Daoy (cell line): ENCODE measurements at places on chromosomes 3 and 15. TPM values are rescaled to one million over a fixed set of nuclear protein-coding genes. Genes with fewer than 3 reads are reported as not detected.
A peak's percentile ranks its signal among the peaks of the same experiment; 100 is the strongest.

DNA sequence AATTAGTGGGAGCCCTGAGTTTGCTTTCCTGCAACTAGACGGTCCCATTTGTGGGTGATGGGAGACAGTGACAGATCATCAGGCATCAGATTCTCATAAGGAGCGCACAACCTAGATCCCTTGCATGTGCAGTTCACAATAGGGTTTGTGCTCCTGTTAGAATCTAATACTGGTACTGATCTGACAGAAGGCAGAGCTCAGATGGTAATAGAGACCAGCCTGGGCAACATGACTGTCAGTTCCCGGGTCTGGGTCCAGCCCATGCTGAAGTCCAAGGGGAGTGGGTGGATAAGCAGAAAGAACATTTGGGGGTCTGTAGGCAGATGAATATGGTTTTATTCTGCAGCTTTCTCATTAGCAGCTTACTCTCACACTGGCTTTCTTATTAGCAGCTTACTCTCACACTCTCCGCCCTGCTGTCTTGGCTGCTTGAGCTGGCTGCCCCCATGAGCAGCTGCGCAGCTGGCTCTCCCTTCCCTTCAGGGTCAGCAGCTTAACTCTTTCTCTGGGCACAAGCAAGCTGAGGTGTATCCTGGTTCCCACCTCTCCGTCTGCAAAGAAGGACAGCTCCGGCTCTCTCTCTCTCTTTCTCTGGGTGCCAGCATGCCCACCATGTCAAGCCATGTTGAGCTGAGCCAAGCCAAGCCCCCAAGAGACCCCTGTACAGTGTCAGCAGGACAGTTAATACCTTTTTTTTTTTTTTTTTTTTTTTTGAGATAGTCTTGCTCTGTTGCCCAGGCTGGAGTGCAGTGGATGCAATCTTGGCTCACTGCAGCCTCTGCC lies 46.5 kb downstream of the KLHDC8B start:
- DNase-seq: no peak

DNA sequence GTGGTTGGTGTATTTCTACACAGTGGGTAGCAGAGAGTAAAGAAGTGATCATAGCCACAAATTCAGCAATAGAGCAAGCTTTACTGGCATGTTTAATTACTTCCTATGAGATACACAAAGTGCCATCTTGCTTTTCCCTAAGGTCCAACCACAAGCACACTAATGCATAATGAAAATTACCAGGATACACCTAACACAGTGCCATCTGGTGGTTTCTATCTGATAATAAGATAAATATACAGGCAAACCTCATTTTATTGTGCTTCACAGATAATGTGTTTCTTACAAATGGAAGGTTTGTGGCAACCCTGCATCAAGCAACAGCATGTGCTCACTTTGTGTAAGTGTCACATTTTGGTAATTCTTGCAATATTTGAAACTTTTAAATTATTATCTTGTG lies 223.0 kb downstream of the NSUN3 start:
- DNase-seq: no peak

- DNase-seq: no peak
These were observed 201.7 kb downstream of the GAP43 start for GRCh38 chr3:115825046-115825445.

DNA sequence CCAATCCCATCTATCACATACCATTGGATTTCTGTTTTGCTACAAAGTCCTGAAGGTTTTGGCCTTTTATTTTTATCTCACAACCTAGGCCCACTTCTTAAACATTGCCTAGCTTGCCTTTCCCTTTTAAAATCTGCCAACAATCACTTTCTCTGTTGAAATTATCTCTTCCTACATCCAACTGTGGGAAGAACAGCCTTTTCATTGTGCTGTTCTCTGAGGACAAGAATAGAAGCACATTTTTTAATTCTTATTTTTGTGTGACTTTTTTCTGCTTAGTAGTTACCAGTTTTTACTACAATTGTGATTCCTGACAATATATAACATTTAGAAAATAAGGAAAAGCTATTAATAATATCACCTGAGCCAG lies 159.2 kb downstream of the CNTN6 start:
- no peak for DNase-seq

GRCh38 chr15:76285241-76285825 lies 25.9 kb downstream of the ETFA start:
- no peak for DNase-seq

DNA sequence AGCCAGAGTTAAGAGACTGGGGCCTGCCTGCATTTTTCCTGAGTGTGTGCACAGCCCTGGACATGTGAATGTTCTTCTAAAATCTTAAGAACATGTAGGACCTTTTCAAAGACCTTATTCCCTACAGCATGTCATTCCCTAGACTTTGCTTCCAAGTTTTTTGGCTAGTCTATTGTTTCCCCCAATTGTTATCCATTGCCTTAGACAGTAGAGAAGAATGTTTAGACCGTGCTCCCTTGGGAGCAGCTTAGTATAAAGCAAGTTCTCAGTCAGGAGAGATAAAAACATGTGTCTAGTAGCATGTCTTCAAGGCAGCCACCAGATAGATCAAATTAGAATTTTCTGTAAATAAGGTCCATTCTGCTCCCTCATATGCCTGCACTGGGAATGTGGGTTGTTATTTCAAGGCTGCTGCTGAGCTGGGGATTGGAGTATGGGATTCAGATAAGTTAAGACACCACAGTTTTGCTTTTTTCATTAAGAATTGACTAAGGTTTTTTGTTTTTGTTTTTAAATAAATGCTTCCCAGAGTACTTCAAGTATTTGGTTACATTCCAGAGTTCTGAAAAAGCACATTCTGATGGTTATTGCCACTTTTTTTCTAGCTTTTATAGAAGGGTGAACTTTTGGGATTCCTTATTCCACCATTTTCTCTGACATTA lies 246.7 kb downstream of the RORA start:
- DNase-seq: no peak

DNA sequence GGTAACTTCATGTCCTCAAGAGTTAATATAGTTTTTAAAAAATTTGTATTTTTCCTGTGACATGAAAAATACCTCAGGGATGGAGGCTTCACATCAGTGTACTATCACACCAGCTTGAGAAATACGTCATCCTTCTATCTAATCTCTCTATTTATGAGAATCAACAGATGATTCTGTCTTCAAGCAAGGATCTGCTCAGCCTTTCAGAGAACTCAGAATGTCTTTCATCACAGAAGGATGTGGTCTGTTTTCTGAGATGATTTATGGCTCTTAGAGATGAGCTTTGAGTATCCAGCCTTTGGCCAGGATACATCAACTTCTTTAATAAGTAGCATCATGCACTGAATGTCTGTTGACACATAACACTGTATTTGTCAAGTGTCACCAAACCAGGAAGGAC lies 193.9 kb downstream of the DTWD1 start:
- no peak for DNase-seq

DNA sequence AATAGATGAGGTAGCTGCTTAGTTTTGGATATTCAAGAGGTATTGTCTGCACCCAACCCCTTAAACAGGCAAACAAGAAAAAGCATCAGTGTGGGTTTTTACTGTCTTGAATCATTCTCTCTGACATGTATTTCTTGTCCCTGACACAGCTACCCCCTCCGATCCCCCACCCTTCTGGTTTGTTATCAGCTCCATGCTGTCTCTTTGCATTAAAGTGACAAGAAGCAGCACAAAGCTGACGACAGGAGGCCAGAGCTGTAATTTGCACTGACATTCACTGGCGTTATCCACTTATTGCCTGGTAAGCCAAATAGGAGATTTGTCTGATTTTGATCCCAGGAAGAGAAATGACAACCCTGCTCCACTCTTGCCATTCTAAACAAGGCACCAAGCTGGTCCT lies 83.3 kb upstream of the SNRK start:
- DNase-seq: no peak

- DNase-seq: no peak
These were observed 17.9 kb downstream of the CAPN7 start for GRCh38 chr3:15223685-15224572.

- no peak for DNase-seq
These were observed 2.1 kb downstream of the RAB43 start for GRCh38 chr3:129119365-129120100.

DNA sequence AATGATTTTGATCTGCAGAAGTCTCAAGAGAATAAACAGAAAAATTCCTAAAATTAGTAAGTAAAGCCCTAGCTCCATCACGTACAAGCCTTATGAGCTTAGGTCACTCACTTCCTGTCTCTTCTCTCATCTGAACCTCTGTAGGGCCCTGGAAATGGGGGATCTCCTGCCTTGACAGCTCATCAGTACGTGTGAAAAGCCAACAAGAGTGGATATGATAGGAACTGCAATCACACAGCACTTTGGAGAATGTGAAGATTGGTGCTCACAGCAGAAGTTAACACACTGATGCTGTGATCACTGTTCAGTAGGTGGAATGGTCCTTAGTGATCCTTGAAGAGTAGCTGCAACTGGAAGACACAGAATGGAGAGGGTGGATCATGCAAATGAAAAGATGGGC lies 27.8 kb upstream of the ALDH1L1 start:
- DNase-seq: peak; percentile 35

DNA sequence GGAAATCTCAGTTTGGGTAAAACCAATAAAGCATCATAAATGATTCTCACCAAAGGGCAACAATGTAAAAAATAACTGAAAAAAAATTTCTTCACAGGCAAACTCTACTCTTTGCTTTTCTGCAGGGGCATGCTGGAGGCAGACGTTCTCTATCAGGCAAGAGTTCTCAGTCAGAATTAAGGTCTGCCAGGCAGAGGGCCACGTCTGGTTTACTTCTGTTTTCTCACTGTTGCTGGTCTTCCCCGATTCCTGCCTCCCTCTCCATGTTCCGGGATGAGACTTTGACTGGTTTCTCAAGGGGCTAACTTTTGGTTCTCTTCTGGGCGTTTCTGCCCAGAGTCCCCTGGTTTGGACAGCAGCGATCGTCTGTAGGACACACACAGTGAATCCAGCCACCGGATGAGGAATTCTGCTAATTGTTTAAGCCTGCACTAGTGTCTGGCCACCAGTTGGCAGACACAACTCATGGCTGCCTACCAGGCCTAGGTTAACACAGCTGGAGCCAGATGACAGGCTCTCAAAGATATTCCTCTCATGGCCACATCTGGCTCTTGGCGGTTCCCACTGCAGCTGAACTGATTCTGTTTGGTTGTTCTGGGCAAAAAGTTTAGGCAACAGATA lies 273.1 kb downstream of the FOXP1 start:
- peak; percentile 37 for DNase-seq

- DNase-seq: no peak
These were observed 203.7 kb upstream of the UMPS start for GRCh38 chr3:124526601-124527000.

DNA sequence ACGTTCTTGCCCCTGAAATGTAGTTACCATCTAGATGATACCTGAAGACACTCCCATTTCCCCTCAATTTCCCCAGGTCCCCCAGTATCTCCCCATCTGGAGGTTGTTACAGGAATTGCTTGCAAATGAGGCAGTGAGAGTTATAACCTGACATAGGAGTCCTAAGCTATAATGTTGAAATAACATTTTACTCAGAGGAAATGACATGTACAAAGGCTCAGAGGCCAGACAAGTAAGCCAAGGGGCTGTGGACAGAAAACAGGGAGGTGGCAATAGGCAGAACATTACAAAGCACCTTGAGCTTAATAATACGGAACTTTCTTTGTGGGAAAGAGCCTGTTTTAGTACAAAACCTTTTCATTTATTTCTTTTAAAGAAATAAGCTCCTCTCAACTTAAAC lies 171.9 kb downstream of the FRMD5 start:
- no peak for DNase-seq

- DNase-seq: no peak
These were observed 22.5 kb upstream of the SEMA3F start for GRCh38 chr3:50132421-50133282.

GRCh38 chr3:63967675-63968611 lies 55.4 kb downstream of the PSMD6 start:
- peak; percentile 6 for DNase-seq

GRCh38 chr3:128076483-128077201 lies 24.4 kb downstream of the SEC61A1 start:
- no peak for DNase-seq

DNA sequence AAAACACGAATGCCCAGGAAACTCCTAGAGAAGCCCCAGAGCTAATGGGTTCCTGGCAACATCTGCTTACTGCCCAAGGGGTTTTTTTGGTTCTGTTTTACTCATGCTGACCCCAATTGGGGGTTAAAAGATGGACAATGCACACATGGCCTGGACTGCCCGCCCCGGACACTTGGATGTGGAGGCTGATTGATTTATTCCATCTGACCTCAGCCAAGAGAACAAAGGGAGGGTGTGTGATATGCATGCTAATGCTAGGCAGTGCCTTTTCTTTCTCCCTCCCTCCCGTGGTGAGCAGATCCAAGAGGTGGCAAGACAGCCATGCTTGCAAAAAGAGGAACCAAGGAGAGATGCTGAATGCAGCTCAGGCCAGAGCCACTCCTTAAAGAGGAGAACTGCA lies 3.3 kb upstream of the LRTM1 start:
- DNase-seq: no peak

DNA sequence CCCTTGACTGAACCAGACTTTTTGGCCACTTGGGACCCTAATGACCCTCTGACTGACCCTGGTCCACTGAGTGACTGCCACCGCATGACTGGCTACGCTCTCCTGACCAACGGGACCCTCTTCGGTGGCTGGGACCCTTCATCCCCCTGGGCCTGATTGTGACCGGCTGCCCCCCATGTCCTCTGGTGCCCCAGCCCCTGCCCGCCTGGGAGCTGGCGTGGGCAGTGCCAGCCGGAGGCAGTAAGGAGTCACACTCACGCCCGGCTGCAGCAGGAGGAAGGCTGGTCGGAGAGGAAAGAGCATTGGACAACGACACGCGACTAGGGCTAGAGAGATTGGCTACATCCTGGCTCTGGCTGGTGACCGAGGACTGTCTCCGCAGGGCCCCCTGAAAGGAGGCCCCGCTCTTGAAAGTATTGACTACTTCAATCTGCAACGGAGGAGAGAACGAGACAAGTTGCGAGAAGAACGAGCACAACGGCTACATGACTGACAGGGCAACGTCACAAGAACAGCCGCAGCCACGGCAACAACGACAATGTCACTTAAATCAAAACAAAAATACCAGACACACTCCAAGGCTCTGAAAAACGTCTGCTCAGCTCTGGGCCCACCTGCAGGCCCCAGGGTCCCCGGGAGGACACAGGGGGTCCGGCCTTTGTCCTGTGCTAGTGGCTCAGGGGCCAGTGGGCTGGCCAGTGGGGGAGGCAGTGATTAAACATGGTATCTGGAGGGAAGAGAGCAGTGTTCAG lies 15.1 kb upstream of the SEC13 start:
- DNase-seq: no peak

Gene XYLB
- total RNA-seq: 2.1 and 2.5 TPM in 2 replicates

Gene DPPA4
- 7.2 and 11.1 TPM in 2 replicates for total RNA-seq

Gene MUC13
- total RNA-seq: 0.11 TPM in 1 of 2 replicates, not detected in the other

Gene HHATL
- total RNA-seq: not detected in 2 replicates
